ENCODE measurements at places on chromosomes 7 and 10.

DNA sequence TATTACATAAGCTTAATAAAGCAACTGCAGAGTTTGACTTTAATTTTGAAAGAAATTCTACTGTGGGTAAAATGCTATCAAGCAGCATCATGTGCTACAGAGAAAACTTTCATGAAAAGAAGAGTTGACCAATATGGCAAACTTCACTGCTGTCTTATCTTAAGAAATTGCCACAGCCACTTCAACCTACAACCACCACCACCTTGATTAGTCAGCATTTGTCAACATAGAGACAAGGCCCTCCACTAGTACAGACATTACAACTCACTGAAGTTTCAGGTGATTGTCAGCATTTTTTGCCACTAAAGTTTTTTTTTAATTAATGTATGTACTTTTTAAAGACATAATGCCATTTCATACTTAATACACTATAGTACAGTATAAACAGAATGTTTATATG, 350.3 kb downstream of the HPSE2 start:
- no peak for DNase-seq

GRCh38 chr7:158613481-158613880, 25.9 kb upstream of the PTPRN2 start:
- peak; percentile 38 for DNase-seq

DNA sequence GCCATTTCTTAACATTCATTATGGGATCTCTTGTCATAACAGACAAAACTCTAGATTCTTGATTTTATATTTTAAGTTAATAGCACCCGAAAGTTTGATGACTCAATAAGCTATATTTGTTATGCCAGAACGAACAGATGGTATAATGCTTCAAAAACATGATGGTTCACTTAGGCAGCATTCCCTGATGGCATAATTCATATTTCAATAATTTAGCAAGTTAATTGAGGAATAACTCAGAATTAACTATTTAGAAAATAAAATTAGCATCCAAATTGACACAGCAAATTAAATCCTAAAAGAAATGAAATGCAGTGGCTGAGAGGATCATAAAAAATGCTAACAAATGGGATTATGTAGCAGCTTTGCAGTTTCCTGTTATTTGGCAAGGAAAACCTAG, 260.8 kb upstream of the MBL2 start:
- no peak for DNase-seq

DNA sequence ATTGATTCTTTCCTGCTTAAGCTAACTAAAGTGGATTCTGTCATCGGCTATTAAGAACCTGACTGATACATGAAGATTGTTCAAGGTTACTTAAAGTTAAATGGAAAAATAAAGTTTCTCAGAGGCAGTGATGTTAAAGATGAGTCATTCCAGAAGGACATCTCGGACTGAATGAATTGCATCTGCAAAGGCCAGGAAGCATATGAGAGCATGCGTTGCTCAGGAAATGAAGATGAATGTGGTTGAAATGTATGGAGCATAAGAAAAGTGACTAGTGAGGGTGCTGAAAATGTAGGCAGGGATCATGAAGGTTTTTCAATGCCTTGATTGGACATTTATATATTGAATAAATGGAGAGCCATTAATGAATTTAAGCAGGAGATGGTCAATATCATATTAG, 133.9 kb upstream of the GHITM start:
- DNase-seq = no peak

DNA sequence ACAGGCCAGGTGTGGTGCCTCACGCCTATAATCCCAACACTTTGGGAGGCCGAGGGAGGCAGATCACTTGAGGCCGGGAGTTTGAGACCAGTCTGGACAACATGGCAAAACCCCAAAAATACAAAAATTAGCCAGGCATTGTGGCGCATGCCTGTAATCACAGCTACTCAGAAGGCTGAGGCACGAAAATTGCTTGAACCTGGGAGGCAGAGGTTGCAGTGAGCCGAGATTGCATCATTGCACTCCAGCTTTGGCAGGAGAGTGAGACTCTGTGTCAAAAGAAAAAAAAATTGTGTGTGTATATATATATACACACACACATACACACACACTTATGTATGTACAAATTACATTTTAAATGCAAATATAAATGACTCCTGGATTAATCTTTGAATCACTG, 76.8 kb upstream of the LRRN3 start:
- DNase-seq = no peak

DNA sequence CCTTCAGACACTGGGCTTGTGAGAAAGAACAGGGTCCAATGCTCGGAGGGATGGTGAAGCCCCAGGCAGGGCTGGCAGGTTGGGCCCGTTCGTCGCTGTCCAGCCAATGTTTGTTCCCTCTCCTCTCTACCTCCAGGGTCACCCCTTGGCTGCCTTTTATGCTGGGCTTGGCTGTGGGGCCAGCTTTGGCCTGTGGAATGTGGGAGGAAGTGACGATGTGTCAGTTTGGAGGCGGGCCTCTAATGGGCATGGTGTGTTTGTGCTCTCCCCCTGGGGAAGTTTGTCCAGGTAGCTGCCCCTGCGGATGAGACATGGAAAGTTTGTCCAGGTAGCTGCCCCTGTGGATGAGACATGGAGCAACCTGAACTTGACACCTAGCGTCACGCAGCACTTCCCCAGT, 236.7 kb downstream of the GLRX3 start:
- no peak for DNase-seq

GRCh38 chr10:119283818-119284217, 76.4 kb downstream of the GRK5 start:
- DNase-seq = no peak

DNA sequence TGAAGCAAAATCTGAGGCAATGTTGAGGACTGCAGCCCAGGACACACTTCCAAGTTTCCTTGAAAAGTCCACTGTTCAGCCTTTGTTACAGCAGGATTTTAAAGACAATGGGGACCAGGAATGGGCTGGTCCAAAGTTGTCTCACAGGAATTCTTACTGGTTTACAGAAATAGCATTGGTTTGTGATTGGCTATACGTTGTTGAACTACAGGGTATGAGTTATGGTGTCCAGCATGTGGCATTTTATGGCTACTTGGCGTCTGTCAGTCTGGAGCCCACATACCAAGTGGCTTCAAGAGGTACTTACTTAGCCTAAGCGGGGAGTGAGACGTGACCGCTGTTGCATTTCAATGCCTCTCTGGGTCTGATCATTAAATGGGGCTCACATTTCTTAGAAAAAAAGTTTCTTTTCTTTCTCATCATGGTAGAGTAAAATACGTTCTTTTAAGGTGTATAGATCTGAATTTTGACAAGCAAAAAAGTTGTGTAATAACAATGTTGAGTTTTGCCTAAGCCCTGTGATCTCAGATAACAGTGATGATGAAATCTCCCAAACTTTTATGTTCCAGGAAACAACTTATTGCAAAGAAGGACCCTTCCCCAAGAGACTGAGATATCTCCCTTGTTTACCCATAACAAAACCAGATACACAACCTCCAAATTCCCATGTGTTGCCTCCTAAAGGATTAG, 100.0 kb upstream of the TRIM24 start:
- DNase-seq = no peak

- no peak for DNase-seq
Measured at GRCh38 chr7:43619213-43620012, 36.5 kb downstream of the STK17A start.

- DNase-seq = no peak
Measured at GRCh38 chr10:123240776-123241175, 86.6 kb downstream of the BUB3 start.

GRCh38 chr7:114148779-114149178, 230.0 kb upstream of the PPP1R3A start:
- no peak for DNase-seq

- DNase-seq = no peak
Measured at GRCh38 chr10:63214571-63214970, 81.4 kb downstream of the NRBF2 start.

GRCh38 chr7:123624527-123625183, 23.0 kb downstream of the ASB15 start:
- no peak for DNase-seq

GRCh38 chr10:52213321-52213752, 100.7 kb upstream of the DKK1 start:
- no peak for DNase-seq

GRCh38 chr7:49243521-49243920, 319.2 kb downstream of the CDC14C start:
- no peak for DNase-seq

- no peak for DNase-seq
Measured at GRCh38 chr7:129667116-129667515, 55.6 kb downstream of the NRF1 start.

- DNase-seq = no peak
Measured at GRCh38 chr10:62980687-62981086, 152.4 kb upstream of the NRBF2 start.

- no peak for DNase-seq
Measured at GRCh38 chr7:47669178-47669891, 87.4 kb upstream of the TNS3 start.

GRCh38 chr7:114156178-114156577, 237.4 kb upstream of the PPP1R3A start:
- DNase-seq = no peak

GRCh38 chr10:26780106-26780792, 80.5 kb downstream of the ABI1 start:
- no peak for DNase-seq

GRCh38 chr7:43454936-43455518, 127.9 kb upstream of the STK17A start:
- no peak for DNase-seq

DNA sequence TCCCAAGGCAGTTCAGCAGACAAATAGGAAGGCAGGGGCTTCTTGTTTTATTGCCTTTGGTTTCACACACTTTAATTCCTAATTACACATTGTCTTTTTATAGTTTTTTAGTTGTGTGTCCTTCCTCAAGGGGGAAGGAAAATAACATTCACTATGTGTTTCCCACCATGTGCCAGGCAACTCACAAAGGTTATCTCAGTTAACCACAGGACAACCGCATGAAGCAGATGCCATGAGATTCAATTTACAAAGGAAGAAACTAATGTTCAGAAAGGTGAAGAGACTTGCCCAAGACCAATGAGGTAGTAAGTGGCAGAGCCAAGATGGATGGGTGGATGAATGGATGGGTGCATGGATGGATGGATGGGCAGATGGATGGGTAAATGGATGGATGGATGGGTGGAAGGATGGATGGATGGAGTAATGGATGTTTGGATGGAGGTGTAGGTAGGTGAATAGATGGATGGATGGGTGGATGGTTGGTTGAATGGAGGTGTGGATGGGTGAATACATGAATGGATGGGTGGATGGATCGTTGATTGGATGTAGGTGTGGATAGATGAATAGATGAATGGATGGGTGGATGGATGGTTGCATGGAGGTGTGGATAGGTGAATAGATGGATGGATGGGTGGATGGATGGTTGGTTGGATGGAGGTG, 77.9 kb downstream of the ARHGAP22 start:
- no peak for DNase-seq

DNA sequence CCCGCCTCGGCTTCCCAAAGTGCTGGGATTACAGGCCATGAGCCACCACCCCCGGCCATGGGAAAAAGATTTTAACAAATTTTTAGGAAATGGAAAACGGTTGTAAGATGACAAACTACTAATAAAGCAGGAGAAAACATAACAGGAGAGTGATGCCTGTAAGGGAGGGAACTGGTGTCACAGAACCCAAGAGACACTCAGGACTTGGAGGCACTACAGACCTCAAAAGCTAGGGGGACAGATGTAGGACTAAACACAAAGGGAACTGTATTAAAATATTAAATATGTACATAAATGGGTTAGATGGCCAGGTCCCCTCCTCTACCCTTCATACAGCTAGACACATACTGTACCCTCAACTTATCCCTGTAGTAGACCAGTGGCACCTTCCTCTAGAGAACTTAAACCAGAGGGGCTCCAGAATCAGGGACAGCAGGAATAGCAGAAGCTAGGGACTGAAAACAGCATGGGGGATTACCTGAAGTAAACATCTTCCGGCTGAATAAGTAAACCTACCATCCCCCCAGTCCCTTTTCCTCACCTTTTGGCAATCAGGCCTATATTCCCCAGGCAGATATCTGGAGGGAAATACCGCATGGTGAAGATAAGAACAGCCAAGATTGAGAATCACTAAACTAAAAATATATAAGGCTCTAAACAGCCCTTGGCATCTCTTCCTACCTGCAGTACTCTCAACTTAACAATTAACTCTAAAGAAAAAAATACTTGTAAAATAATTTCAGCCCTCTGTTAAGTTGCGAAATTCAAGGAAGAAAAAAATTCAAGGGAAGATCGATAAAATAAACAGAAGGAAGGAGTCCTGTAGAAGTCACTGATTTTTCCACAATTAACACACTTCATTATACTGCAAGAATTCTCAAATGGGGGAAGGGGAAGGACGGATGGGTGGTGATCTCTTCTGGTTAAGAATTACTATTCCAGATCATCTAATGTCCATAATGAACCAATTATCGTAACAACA, 15.5 kb downstream of the TM9SF3 start:
- no peak for DNase-seq

DNA sequence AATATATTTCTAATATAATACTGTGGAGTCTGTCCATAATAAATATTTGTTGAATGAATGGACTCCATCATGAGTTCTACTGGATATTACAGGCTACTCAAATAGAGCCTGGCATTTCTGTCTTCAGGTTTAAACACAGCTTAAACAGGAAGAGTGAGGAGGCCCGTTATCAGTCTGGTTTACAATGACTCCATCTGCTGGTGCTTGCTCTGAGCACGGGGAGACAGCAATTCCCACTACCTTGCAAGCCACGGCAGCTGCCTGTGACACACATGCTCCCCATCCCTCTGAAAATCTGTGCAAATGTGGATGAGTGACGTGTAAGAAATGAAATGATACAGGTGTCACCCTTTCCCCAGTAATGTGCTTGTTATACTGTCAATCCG, 293.5 kb upstream of the IMMP2L start:
- no peak for DNase-seq

DNA sequence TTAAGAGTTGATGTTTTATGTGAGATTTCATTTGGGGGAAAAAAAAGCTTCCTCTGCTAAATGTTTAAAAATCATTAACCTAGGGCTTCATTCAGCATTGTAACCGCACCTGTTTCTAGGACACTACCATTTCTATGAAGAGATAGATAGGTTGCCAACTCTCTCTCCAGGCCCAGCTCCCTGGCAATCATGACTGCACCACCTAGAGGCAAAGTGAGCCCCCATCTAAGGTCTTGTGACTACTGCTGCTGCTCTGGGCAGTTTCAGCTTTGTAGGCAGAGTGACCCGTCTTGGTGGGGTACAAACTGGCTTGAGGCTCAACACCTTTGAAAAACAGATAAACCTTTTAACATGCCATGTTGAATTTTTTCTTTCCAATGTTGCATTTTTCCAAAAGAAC, 27.3 kb upstream of the MRC1 start:
- DNase-seq = no peak

GRCh38 chr7:129782818-129783583, 169.8 kb downstream of the UBE2H start:
- no peak for DNase-seq

DNA sequence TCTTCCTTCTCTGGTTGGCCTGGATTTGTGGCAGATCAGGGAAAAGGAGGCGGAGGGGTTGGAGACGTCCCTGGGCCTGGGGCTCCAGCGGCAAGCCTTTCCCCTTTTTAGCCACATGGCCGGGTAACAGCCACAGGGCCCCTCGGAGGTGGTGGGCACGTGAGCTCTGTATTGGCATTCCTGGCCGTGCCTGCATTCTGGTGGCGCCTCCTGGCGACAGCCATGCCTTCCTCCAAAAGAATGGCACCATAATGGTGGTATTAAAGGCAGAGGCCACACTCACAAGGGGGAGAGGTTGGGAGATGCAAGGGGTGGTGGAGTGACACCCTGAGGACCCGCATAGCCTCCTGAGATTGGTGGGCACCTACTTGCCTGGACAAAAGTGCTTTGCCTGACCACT, 3.0 kb upstream of the AQP1 start:
- DNase-seq = no peak

Data from NCI-H1092 (cell line).